ENCODE measurements at places on chromosomes 5 and 9.

DNA sequence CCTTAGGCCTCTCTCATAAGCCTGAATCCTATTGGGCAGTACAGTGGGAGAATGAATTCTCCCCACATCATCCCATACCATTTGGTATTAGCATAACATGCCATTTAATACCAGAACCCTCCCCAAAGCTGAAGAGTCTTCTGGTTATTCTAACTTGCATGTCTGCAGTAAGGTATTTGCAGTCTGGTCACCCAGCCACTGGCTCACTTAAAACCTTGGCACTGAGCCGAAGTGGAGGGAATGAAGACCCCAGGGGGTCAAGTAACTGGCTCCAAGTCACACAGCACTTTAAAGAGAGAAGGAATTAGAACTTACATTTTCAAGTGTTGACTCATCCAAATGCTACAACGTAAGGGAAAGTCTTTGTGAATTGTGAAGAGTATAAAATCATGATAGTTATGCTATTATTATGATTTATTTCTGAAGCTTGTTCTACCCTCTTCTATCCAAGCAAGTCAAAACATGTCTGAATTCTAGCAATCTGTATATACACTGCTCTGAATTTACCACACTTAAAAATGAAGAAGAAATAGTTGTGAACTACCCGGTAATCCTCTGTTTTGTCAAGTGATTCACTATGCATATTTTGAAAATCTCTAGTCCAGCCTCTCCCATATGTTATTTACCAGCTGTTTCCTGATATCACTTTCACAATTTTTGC lies 28.5 kb downstream of the GLRA1 start:
- no peak for DNase-seq

GRCh38 chr9:132166599-132166998 lies 4.7 kb downstream of the NTNG2 start:
- DNase-seq = no peak

DNA sequence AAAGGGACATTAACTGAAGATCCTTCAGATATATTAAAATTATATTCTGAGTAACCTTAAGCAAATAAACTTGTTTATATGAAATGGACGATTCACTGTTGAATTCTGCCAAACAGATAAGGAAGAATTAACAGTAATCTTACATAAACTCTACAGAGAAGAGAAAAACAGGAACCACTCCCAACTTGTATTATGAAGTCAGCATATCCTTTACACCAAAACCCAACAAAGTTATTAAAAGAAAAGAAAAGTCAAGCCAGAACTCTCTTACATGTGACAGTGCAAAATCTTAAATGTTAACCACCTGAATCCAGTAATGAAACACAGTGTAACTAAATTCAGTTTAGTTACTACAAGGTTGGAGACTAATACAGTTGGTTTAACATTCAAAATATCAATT lies 185.8 kb downstream of the DEPDC1B start:
- no peak for DNase-seq

DNA sequence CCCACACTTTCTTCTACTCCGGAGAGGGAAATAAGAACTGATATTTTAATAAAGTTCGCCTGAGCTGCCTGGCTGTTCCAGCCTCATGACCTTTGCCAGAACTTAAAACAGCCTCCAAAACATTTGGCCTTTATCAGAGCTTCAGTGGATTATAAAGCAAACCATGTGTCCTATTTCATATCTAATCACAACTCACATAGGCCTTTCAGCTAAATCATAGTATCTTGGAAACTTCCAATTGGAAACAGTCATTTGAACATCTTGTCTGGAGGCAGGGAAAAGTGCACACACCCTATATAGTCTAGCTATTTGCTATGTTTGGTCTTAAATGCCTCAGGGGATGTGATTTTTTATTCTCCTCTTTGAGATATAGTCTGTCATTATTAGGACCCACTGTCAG lies 46.0 kb upstream of the FREM1 start:
- DNase-seq = no peak

DNA sequence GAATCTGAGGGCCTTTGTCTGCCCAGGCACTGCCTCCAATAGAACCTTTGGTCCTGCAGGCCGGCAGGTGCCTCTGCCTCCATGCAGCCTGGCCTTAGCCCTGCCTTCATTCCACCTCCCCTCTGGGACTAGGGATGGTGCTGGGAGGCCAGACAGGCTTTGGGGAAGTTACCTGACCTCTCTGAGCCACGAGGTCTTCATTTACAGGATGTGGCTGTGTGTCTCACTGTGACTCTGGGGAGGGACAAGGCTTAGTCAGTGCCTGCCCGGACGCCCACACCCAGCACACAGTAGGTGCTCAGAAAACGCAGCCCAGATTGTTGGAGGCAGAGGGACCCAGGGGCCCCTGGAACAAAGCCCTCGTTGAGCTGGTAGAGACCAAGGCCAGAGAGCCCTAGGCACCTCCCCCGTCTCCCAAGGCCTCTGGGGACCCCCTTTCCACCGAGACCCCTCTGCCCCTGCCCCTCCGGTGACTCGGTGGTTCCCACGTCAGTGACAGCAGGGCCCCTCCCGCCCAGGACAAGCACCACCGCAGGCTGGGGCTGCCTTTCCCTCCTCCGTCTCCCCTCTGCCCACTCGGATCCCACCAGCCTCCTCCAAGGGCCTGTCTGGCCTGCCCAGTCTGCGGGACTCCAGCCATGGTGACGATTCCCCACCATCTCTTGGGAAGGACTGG lies 46.9 kb upstream of the EGFL7 start:
- no peak for DNase-seq

DNA sequence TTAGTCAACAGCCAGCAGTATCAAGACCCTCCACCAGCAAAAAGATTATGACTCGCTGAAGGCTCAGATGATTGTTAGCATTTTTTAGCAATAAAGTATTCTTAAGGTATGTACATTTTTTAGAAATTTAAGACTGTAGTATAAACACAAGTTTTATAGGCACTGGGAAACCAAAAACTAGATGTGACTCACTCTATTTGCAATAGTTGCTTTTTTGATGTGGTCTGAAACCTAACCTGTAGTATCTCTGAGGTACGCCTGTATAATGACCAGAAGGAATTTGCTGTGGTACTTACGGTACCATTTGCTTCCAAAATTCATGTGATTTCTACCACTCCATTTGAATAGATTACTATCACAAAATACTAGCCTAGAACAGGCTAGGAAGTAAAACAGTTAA lies 60.8 kb downstream of the WDR41 start:
- no peak for DNase-seq

DNA sequence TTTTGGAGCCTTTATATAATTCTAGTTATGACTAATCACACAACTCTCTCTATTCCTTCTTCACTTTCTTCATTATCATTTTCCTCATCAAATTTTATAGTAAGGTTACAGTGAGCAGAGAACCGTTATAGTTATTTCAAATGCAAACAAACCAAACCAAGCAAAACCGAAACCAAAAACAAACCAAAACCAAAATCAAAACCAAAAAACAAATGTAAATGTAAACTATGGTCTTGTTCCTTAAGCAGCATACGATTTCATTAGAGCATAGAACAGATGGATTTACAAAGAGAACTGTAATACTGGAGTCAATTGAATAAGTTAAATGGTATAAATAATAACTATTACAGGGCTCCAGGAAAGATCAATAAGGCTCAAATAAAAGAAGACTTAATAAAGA lies 447.1 kb downstream of the LRRC70 start:
- no peak for DNase-seq

- DNase-seq = no peak
These were observed 114.5 kb upstream of the GPR151 start for GRCh38 chr5:146630472-146630871.

DNA sequence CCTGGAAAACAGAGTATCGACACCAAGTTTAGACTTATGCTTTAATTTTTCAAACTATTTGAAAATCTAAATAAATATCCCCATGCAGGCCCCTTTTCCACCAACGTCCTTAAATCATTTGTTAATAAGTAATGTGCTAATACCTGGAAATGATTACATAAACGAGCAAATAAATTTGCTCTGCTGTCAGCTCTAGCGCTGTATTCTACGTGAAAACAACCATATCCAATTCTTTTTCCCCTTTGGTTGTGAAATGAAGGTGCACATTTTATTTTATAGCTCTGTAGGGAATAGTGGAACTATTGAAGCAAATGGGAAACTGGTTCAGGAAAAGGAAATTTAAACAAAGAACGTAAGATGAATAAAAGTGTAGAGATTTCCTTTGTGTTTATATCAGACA lies 137.7 kb upstream of the ZNF608 start:
- DNase-seq = no peak

DNA sequence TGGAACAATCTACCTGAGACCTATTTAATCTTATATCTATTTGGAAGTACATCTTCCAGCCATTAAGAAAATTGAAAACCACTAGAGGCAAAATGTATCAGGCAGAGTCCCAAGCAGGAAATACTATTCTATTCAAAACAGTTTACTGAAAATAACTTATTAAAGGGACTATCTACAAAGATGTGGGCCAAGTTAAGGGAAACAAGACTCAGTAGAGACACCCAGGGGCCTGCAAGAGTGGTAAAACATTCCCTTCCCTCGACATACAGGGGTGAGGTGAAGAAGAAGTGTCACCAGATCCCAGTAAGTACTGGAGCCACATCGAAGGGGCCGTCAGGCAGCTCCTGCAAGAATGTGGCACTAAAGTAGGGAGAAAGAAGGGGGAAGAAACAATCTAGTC lies 12.1 kb upstream of the NRG2 start:
- DNase-seq = no peak

DNA sequence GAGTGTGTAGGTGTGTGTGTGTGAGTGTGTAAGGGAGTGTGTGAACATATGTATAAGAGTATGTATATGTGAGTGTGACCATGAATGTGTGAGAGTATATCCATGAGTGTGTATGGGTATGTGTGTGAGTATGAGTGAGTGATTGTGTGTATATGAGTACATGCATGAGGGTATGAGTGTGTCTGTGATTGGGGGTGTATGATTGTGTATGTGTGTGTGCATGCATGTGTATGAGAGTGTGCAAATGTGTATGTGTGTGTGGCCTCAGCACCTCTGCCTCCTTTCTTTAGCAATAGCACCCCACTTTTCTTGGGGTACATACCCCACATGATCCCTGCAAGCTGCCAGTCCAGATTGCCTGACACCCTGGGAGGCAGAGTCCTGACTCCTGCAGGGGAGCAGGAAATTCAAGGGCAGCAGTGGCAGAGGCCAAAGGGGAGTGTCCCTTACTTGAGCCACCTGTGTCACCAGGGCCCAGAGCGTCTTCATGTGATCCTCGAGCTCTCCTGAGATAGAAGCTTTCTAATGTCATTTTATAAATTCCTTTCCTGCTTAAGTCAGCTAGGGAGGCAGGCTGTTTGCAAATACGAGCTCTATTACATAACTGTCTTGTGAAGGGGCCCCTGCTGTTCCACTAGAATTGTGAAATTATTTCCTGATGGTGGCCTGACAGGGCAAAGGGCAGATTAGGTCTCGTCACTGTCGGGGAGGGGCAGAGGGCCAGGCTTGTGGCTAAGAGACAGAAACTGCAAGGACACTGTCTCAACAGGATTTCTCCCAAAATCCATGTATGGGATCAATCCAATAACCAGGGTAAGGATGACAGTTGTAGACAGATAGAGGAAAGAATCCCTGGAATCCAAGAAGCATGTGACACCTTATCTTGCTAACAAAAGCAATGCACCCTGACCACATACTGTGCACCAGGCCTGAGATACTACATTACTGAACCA lies 389.1 kb downstream of the GADD45G start:
- no peak for DNase-seq
